ENCODE measurements at places on chromosomes 7 and 10.

DNA sequence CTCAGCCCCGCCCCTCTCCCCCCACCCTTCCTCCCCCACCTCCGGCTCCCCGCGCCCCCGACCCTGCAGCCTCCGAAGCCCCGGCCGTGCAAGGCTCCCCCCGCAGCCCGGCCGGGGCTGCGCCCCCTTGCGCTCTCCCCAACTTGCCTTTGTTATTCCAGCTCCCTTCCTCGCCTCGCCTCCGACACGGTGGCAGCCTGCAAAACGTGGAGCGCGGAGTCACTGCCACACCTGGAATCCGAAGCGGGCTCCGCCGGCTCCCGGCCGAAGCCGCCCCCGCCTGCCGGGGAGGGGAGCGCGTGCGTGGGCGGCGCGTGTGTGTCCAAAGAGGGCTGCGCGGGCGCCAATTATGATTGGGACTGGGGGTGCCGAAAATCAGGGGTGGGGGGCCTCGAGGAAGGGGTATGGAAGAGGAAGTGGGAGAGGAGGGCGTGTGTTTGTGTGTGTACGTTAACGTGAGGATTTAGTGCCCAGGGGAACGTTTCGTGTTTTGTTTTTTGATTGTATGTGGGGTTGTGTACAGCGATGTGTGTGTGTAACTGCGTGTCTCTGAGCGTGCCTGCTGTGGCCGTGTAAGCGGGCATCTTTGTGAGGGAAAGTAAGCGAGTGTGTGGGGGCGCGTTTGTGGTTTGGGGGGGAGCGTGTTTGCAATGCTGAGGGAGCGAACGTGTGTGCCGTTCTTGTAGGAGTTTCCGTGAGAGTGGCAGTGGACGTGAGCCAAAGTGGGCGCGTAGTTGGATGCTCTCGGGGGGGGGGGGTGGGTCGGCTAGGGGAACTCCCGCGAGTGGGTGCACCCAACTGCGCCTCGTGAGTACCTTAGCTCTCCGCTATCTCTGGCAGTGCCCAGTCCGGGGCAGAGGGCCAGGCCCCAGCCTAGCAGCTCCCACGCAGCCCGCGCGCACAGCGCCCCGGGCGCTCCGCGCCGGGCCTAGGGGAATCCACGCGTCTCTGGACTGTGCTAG, 1.2 kb upstream of the ZMIZ1 start:
- DNase-seq, result peak; percentile 83

- DNase-seq, result no peak
Observed at GRCh38 chr10:98365406-98366061, 49.4 kb downstream of the PYROXD2 start.

DNA sequence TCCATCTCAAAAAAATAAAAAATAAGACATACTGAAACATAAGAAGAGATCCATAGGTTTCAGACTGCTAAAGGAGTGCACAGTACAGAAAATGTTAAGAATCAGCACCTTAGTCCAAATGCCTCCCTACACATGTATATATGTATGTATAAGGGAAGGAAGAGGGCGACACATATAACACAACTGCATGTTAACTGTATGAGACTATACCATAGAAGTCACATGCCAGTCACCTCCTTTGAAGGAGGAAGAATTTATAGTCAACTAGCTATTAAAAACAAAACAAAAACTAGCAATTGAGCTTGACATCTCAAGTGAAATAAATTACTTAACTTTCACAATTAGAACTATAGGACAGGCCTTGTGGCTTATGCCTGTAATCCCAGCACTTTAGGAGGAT, 50.4 kb downstream of the IGF2BP3 start:
- DNase-seq, result no peak

DNA sequence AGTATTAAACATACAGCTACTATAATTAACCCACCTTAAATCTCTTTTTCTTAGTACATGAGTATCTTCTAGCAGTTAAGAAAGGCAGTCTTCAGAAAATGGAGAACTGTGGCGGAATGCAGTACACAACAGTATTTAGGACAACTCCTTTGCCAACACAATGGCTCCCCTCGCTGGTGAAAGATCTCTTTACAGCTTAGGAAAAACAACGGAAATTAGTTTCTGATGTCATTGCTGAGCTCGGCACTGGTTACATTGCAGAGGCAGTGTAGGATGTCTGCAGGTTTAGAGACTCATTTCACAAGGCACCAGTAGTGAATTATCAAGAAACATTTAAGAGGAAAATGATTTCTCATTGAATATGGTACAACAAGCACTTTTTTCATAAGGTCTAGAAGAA, 43.4 kb downstream of the GLRX3 start:
- no peak for DNase-seq

DNA sequence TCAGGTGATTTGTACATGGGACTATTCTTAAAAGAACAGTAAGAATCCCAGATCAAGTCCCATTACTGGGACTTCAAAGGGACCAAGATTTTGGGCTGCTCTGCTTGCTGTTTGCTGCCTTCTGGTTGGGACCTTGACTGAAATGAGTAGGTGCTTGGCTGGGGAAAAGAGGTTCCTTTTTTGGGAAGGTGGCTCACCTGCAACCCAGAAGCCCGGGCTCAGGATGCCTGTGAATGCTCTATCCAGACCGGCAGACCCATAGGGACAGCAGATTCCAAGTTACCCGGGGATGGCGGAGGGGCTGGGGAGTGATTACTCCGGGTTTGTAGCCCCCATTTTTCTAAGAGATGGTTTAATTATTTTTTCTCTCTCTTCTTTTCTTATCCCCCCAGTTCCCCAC, 104.0 kb downstream of the CPXM2 start:
- DNase-seq, result no peak

DNA sequence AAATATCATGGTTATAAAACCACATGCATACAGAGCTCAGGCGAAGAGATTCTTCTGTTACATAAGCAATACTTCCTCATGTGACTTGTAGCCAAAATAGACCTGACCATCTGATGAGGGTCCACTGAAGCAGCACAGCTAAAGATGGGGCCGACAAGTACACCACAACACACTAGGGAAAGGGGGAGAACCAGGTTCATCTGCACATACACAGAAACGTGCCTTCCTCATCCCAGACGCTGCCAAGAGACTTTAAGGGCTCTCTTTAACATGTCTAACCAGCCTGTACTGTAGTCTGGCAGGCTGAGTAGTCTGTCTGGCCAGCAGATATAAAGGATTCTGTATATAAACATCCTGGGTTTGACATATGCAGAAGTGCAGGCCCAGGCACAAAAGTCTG, 30.3 kb downstream of the ERCC6 start:
- DNase-seq, result no peak

GRCh38 chr7:137828456-137828855, 18.3 kb downstream of the DGKI start:
- no peak for DNase-seq

DNA sequence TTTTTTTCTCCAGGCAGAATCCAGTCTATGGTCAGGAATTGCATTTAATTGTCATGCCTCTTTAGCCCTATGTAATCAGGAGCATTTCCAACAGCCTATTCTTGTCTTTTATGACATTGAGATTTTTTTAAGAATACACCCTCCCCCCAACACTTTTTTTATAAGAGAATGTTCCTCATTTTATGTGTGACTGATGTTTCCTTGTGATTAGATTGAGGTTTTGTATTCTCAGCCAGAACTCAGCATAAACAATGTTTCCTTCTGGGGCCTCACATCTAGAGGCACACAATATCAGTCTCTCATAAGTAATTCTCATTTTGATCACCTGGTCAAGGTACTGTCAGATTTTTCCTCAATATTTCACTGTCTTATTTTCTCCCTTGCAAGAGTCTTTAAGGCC, 193.4 kb upstream of the PDE1C start:
- no peak for DNase-seq
